ENCODE measurements at places on chromosomes 1 and 21.
A peak's percentile ranks its signal among the peaks of the same experiment; 100 is the strongest.

DNA sequence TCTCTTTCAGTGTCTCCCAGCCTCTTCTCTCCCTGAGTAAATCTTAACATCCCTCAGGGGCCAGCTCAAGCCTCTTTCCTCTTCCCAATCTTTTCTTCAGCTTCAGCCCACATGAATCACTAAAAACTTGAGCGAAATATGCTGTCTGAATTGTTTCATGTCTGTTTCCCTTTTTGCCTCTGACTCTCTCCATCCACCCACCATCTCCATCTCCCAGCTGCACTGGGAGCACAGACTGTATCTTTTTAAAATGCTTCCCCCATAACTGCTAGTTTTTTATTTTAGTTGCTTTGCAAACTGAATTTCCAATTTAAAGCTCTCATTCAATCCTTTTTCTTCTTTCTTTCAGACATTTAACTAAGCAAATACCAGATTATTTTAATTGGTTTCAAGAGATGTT lies 3.0 kb upstream of the AHCTF1 start:
- H3K27ac ChIP-seq, result no peak overlapping the region
- no peak overlapping the region for H3K4me3 ChIP-seq
- H3K4me1 ChIP-seq, result peaks cover 10% of the 10 kb centered on the region
- no peak for DNase-seq

- DNase-seq, result no peak
- peaks cover 5% of the 10 kb centered on the region for H3K4me1 ChIP-seq
- no peaks in the 10 kb centered on the region for H3K36me3 ChIP-seq
- H3K27ac ChIP-seq, result no peak overlapping the region
- no peak overlapping the region for H3K4me3 ChIP-seq
These were observed 57.4 kb downstream of the ARID4B start for GRCh38 chr1:235270625-235271024.

DNA sequence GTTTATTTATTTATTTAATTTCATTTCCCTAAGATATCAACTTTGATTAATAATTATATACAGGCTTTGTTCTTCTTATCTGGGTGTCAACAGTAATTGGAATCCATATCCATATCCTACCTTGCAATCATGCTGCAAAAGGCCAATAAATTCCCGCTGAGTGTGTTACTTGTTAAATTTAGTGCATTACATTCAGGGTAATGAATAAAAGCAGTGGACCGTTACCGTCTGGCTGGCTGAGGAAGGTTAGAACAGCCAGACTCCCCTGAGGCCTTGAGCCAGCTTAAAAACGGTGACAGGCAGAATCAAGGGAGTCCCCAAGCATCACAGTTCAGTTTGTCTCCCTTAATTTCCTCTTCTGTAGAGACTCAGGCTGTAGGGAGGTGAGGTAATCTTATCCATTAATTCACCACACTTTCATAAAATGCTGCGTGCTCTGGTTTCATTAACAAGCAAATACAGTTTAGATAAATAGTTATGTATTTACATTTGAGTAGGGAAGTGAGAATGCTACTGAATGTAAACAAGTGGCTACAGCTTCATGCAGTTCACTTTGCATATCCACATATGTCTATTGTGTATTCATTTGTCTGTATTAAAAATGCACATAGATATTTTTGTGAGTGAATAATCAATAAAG lies 888.2 kb upstream of the CXADR start:
- H3K36me3 ChIP-seq, result no peaks in the 10 kb centered on the region
- no peak overlapping the region for H3K4me3 ChIP-seq
- H3K4me1 ChIP-seq, result no peaks in the 10 kb centered on the region

DNA sequence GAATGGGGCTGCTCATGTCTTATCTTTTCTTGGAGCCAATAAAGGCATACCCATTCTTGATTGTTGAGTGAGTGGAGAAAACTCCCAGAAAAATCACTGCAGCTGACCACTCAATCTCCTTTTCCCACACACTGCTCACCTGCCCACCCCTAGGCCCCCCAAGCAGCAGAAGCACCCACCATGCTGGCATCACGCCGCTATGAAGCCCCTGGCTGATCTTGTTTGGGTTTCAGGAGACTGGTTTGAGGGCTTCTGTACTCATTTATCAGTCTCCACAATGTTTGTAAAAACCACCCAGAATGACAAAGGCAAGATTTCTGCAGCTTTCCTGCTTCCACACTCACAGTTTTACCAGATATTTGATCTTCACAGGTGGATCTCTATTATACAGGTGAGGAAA lies 33.5 kb upstream of the ATP2B4 start:
- no peak overlapping the region for H3K27ac ChIP-seq
- no peak for DNase-seq
- no peaks in the 10 kb centered on the region for H3K27me3 ChIP-seq
- H3K4me3 ChIP-seq, result no peak overlapping the region

DNA sequence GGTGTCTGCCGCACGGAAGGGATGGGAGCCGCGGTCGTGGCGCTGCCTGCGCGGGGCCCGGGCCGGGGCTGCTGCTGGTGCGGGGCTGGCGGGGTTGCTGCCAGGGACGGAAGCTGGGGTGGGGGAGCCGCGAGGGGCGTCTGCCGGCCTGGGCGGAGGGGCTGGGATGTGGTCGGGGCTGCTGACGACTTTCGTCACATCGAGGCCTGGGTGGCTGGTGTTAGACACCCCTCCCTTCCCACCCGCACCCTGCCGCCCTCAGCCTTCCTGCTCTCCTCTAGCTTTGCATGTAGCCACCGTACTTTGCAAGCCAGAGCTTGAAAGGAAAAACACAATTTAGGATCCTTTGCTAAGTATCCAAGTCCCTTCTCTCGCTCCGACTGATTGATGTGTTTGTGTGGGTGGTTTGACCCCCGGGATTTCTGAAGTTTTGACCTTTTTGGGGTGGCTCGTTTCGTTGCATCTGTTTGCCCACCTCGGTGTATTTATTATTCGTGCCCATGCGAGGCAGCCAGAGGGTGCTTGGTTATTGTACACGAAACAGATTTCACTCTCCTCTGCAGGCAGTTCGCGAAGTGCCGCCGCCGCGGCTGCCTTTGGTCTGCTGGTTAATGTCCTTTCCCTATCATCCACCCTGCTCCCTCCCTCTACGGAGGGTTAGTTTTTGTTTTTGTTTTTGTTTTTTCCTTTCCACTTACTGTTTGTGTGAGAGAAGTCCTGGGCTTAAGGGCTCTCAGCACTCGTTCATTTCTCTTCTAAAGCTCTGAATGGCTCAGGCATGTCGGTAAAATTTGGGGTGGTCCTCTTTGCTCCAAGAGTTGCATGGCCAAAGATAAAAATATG lies 868 bp downstream of the C1orf21 start:
- H3K4me1 ChIP-seq, result peaks cover 5% of the 10 kb centered on the region
- H3K27ac ChIP-seq, result peak overlapping the region; percentile 73
- H3K27me3 ChIP-seq, result no peaks in the 10 kb centered on the region
- DNase-seq, result peak; percentile 65
- peak overlapping the region; percentile 98 for H3K4me3 ChIP-seq

- H3K4me3 ChIP-seq, result no peak overlapping the region
- DNase-seq, result no peak
- no peak overlapping the region for H3K27ac ChIP-seq
- H3K4me1 ChIP-seq, result no peaks in the 10 kb centered on the region
- no peaks in the 10 kb centered on the region for H3K27me3 ChIP-seq
These were observed 119.1 kb downstream of the ACTL8 start for GRCh38 chr1:17874231-17874630.

- H3K36me3 ChIP-seq, result peaks cover under 1% of the 10 kb centered on the region
- H3K27ac ChIP-seq, result peak within 1 kb of the TSS; percentile 89
- DNase-seq, result peak; percentile 92
- no peaks in the 10 kb centered on the region for H3K27me3 ChIP-seq
- H3K4me1 ChIP-seq, result peaks cover 14% of the 10 kb centered on the region
These were observed at the start of gene CAPN2 for GRCh38 chr1:223712194-223712849. Gene CAPN2 (plus strand): TSS chr1:223712539. CDS start chr1:223712641, 102 bp downstream.

DNA sequence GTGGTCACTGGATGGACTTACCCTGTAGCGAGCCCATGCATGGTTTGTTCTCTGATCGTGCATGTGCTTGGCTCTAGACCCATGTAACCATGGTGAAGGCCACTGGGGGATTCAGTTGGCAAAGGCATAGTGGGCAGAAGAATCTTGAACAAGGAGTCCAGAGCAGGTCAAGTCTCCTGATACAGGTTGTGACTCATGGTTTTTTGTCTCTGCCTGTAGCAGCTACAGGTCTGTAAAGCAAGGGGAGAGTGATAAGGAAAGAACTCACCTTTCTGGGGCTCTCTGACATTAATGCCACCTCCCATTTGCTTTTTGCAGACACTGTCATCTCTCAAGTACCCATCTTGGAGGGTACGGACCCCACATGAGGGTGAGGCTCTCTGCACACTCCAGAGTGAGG lies 153.4 kb upstream of the CAMK1G start:
- no peak overlapping the region for H3K27ac ChIP-seq
- no peaks in the 10 kb centered on the region for H3K4me1 ChIP-seq
- no peaks in the 10 kb centered on the region for H3K36me3 ChIP-seq
- H3K4me3 ChIP-seq, result no peak overlapping the region

GRCh38 chr21:36321325-36322082 lies 1.5 kb downstream of the MORC3 start:
- H3K4me3 ChIP-seq, result peak overlapping the region; percentile 87
- DNase-seq, result no peak
- no peaks in the 10 kb centered on the region for H3K27me3 ChIP-seq
- peak overlapping the region; percentile 97 for H3K27ac ChIP-seq

DNA sequence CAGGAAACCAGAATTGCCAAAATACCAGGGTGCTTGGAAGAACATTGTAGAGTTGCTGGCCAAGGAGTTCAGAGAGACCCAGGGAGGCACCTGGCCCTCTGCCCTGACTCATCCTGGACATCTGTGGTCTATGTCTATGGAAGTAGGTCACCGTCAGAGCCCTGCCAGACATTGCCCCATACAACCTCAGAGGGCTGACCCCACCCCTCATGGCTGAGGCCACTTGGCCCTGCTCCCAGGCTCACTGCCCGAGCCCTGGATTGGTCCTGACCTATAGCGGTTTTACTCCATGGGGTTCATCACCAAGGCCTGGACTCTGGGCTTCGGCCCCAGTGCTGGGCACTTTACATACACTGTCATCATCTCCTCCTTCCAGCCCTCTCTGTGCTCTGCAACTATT lies 233.1 kb downstream of the PTPRU start:
- H3K27me3 ChIP-seq, result no peaks in the 10 kb centered on the region
- no peak overlapping the region for H3K4me3 ChIP-seq
- no peaks in the 10 kb centered on the region for H3K36me3 ChIP-seq
- H3K27ac ChIP-seq, result no peak overlapping the region
- H3K4me1 ChIP-seq, result no peaks in the 10 kb centered on the region
- no peak for DNase-seq

DNA sequence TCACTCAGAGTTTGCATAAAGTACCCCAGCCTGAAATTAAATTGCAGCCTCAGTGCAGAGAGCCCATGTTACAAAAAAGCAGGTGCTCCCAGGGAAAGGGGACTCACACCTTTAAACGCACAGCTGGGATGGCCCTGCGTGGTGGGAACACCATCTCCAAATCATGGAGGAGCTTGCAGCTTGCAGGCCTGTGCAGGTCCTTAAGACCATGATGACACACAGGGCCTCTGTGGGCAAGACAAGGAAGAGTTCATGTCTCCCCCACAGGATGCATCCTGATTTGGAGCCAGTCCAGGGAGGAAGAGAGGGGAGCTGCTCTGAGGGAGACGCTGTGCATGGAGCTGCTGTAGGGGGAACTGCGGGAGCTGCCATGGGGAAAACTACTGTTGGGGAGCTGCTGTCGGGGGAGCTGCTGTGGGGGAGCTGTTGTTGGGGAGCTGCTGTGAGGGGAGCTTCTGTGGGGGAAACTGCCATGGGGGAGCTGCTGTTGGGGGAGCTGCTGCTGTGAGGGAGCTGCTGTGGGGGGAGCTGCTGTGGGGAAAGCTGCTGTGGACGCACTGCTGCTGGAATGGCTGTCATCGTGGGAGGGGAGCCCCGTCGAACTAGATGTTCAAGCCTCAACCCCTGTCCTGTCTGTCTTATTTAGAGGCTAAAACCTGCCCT lies 113.9 kb downstream of the MATN1 start:
- no peaks in the 10 kb centered on the region for H3K36me3 ChIP-seq
- no peak overlapping the region for H3K27ac ChIP-seq
- H3K4me1 ChIP-seq, result no peaks in the 10 kb centered on the region
- no peaks in the 10 kb centered on the region for H3K27me3 ChIP-seq
- DNase-seq, result no peak

- no peak overlapping the region for H3K4me3 ChIP-seq
- DNase-seq, result no peak
- no peaks in the 10 kb centered on the region for H3K4me1 ChIP-seq
- H3K27me3 ChIP-seq, result no peaks in the 10 kb centered on the region
These were observed 20.0 kb downstream of the SCYL3 start for GRCh38 chr1:169873582-169874199.

GRCh38 chr1:37811027-37811655 lies 3.1 kb upstream of the YRDC start:
- no peak overlapping the region for H3K4me3 ChIP-seq
- DNase-seq, result peak; percentile 29
- peaks cover 18% of the 10 kb centered on the region for H3K36me3 ChIP-seq
- peaks cover 6% of the 10 kb centered on the region for H3K4me1 ChIP-seq

- peaks cover 7% of the 10 kb centered on the region for H3K4me1 ChIP-seq
- no peak for DNase-seq
- H3K4me3 ChIP-seq, result peak overlapping the region; percentile 100
- no peaks in the 10 kb centered on the region for H3K36me3 ChIP-seq
- no peak overlapping the region for H3K27ac ChIP-seq
- H3K27me3 ChIP-seq, result no peaks in the 10 kb centered on the region
These were observed 996 bp upstream of the C1orf159 start for GRCh38 chr1:1116701-1117468.

GRCh38 chr1:48470950-48471690 lies 884 bp downstream of the SPATA6 start:
- peaks cover 17% of the 10 kb centered on the region for H3K4me1 ChIP-seq
- H3K27me3 ChIP-seq, result no peaks in the 10 kb centered on the region
- no peaks in the 10 kb centered on the region for H3K36me3 ChIP-seq
- peak overlapping the region; percentile 93 for H3K27ac ChIP-seq
- no peak for DNase-seq

- no peak overlapping the region for H3K4me3 ChIP-seq
- DNase-seq, result no peak
- no peaks in the 10 kb centered on the region for H3K4me1 ChIP-seq
- no peaks in the 10 kb centered on the region for H3K36me3 ChIP-seq
These were observed 159.0 kb upstream of the GALNT2 start for GRCh38 chr1:229907884-229908638.

- no peak overlapping the region for H3K27ac ChIP-seq
- no peaks in the 10 kb centered on the region for H3K27me3 ChIP-seq
- H3K4me1 ChIP-seq, result no peaks in the 10 kb centered on the region
- no peaks in the 10 kb centered on the region for H3K36me3 ChIP-seq
- DNase-seq, result no peak
These were observed 203.7 kb upstream of the RRP15 start for GRCh38 chr1:218081358-218081757.
